Activated T-cell treated with anti-CD3 and anti-CD28 coated beads for 48 hours (primary cell): ENCODE measurements at places on chromosomes 11 and 22.

GRCh38 chr22:40024201-40025061 lies 29.7 kb downstream of the FAM83F start:
- peak; percentile 49 for DNase-seq

GRCh38 chr11:11659567-11660362 lies 38.0 kb upstream of the GALNT18 start:
- no peak for DNase-seq

- no peak for DNase-seq
Observed at GRCh38 chr11:45005106-45005505, 54.4 kb upstream of the TP53I11 start.

DNA sequence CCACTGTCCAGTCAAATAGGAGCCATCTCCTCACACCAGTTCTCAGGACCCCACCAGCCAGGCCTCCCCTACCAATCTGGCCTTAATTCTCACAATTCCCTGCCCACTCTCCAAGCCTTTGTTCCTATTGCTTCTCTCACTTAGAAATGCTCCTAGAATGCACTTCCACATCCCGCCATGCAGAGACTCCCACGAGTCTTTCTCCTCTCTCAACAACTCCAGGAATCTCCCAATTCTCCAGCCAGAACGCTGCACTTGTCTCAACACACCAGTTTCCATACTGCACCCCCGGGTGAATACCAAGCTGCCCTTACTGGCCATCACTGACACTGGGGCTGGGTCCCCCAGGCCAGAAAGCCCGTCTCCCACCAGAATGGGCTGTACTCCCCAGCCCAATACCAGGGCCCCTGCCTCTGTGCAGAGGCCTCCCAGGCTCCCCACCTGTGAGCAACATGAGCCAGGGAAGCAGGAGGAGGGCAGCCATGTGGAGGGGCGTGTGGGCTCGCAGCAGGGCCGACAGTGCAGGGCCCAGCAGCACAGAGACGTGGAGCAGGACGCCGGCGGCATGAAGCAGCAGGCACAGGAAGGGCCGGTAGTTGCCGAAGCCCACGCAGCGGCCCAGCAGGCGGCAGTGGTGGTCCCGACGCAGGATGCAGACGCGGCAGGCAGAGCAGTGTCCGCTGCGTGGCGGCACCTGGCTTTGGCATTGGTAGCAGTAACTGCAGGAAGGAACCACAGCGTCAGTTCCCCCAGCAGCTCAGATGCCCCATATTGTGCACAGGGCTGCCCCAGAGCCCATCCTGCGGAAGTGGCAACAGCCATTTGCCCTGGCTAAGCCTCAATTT lies 2.4 kb downstream of the ZDHHC24 start:
- DNase-seq: peak; percentile 52

DNA sequence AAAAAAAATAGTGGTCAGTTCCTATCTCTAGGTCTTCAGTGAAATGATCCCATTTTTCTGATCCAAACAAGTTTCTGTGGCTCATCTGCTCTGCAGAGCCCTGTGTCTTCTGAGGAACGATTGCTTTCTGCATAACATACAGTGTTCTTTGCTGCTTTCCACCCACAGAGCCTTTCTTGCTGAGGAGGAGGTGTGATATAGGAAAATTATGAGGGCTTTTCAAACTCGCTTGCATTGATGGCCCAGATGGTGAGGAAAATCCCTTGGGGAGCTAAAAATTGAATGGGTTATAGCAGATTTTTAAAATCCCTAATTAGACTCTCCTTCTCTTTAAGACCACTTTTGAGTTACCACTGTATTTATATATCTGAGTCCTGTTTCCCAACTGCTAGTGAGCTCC lies 31.3 kb downstream of the JAM3 start:
- no peak for DNase-seq

GRCh38 chr22:43131773-43132501 lies 11.3 kb downstream of the MCAT start:
- no peak for DNase-seq

GRCh38 chr11:128515086-128515485 lies 72.3 kb downstream of the ETS1 start:
- no peak for DNase-seq
